ENCODE measurements at places on chromosomes 2 and 18.
A peak's percentile ranks its signal among the peaks of the same experiment; 100 is the strongest.

DNA sequence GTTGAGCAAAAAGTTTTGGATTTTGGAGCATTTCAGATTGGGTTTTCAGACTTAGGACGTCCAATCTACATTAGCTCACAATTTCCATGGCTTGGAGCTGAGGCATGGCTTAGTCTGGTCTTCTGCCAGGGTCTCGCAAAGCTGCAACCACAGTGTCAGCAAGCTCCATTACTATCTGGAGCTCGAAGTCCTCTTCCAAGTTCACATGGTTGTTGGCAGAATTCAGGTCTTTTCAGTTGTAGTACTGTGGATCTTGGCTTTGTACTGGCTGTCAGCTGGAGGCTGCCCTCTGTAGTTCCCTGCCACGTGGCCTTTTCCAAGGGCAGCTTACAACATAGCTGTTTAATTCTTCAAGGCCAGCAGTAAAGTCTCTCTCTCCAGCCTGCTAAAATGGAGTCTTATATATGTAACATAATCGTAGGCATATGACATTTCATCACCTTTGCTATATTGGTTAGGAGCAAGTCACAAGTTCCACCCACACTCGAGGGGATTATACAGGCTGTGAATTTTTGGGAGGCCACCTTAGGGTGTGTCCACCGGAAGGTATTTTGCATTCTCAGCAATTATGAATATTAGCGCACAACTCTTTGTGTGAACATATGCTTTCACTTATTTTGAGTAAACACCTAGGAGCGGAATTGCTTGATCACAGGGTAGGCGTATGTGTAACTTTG lies 41.5 kb upstream of the EPC2 start:
- DNase-seq = no peak

GRCh38 chr2:239359196-239359912 lies 41.5 kb downstream of the HDAC4 start:
- DNase-seq = no peak

- DNase-seq = peak; percentile 35
Measured at GRCh38 chr2:38740851-38741731, 10.1 kb downstream of the SRSF7 start.

- no peak for DNase-seq
Measured at GRCh38 chr2:141109633-141110032, 1021.2 kb downstream of the LRP1B start.

GRCh38 chr2:239378918-239379640 lies 21.7 kb downstream of the HDAC4 start:
- DNase-seq = no peak

DNA sequence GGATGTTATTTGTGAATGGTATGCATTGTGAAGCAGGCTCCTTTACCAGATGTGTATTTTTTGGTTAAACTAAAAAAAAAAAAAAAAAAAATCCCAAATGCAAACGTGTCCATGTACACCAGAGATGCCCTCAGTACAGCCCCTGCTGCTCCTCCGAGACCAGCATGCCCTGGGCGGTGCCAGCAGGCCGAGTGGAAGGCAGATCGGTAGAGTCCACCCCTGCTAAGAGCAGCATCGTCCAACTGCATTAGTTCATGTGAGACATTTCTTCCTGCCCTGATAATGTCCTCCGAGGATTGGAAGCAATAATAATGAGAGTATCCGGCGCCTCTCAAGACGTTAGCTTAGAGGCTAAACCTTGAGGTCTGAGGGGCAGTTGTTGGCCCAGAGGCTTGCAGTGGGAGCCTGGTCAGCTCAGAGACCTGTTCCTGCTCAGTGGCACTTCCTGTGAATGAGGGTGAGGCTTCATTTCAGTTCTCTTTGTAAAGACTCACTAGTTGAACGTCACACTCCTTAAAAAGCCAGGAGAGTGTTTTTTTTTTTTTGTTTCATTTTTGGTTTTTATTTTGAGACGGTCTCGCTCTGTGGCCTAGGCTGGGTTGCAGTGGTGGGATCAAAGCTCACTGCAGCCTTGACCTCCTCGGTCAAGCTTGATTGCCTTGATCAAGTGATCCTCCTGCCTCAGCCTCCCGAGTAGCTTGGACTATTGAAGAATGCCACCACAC lies 5.6 kb downstream of the SLC66A3 start:
- no peak for DNase-seq

DNA sequence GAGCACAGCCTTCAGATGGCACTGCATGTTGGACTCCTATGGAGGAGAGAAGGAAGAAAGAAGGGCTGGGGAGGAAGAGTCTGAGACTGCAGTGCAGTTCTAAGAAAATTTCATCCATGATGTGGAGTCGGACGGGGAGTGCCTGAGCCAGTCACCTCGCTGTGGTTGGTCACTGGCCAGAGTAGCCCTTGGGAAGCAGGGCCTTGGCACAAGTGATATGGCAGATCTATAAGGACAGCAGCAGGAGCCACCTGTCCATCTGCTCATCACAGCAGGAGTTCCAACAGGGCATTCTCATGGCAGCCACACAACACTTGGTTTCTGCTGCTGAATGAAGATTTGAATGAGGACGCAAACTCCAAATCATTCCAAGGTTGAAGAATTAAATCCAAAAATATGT lies 314.8 kb downstream of the CYP26B1 start:
- DNase-seq = no peak

DNA sequence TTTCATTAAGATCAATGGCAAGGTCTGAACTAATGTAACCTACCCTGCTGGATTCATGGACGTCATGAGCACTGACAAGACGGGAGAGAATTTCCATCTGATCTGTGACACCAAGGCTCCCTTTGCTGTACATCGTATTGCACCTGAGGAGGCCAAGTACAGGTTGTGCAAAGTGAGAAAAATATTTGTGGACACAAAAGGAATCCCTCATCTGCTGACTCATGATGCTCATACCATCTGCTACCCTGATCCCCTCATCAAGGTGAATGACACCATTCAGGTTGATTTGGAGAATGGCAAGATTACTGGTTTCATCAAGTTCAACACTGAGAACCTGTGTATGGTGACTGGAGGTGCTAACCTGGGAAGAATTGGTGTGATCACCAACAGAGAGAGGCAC lies 82.3 kb upstream of the NDUFV2 start:
- DNase-seq = no peak

- no peak for DNase-seq
Measured at GRCh38 chr2:210169516-210170195, 1.6 kb downstream of the KANSL1L start.

GRCh38 chr2:178397002-178397605 lies 53.9 kb downstream of the PRKRA start:
- peak; percentile 48 for DNase-seq

- no peak for DNase-seq
Measured at GRCh38 chr2:60297296-60298005, 256.0 kb downstream of the BCL11A start.

DNA sequence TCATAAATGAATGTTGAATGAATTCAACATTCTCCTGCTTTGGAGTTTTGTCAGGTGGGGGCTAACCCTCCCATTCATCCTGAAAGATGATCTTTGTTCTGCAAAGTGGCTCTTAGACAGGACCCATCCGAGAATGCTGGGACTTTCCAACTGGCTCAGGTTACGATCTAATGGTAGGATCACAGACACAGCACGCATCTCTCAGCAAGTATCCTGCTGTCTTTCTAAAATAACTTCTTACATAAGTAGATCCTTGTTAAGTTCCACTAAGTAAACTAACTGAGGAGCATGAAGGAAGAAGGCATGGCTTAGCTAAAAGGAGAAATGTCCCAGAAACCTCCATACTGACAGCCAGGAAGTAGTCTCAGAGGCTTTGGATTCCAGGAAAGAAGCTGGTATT lies 23.7 kb downstream of the CYP27A1 start:
- DNase-seq = no peak

DNA sequence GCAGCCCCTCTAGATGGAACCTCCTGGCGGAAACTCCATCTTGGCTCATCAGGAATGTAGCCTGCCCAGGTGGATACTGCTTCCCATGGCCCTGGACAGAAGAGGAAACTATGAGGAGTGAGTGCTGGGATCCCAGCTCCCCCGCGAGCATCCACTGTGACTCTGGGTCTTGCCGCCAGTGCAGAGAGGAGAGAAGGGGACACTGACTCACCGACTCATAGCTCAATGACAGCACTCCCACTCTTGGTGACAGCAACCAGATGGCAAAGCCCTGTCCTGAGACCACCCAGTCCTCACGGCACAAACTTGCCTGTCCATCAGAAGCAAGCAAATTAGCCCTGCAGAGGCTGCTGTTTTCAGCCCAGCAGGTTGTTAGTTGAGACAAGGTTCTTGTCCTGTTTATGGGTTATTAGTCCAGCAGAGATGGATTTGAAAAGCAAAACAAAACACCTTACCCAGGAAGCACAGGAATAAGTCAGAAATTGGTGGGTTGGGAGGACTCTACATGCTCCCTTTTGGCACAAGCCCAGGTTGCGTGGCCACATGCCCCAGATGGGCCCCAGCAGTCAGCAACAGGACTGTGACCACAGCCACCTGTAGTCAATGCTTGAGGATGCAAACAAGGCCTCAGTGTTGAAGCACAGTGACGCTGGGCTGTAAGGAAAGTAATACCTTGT lies 111.5 kb upstream of the GLI2 start:
- DNase-seq = no peak

DNA sequence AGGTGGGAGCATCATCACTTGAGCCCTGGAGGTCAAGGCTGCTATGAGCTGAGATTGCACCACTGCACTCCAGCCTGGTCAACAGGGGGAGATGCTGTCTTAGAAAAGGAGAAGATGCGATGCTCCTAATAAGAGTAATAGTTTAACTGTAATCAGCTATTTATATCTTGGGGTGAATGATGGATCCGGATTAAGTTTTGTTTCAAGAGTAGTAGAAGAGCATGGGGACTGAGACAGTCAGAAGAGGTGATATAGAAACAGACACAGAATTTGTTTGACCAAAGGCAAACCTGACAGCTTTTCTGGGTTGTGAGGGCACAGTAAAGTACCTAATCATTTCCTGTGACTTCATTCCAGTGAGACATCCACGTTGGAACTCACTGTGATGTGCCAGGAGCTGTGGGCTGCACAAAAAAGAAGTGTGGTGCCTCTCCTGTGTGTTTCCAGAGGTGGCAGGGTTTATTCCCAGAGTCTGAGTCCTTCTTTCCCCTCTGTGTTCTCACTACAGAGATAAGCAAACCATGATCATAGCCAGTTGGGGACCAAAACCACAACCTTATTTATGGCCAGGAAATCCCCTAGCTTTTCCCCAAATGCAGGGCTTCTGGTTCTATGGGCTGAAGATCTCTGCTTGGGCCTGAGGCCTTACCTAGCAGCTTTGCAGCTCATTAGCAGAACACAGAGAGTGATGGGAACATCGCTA lies 113.7 kb downstream of the XRCC5 start:
- no peak for DNase-seq

GRCh38 chr2:149167001-149167780 lies 128.7 kb downstream of the LYPD6B start:
- DNase-seq = no peak

DNA sequence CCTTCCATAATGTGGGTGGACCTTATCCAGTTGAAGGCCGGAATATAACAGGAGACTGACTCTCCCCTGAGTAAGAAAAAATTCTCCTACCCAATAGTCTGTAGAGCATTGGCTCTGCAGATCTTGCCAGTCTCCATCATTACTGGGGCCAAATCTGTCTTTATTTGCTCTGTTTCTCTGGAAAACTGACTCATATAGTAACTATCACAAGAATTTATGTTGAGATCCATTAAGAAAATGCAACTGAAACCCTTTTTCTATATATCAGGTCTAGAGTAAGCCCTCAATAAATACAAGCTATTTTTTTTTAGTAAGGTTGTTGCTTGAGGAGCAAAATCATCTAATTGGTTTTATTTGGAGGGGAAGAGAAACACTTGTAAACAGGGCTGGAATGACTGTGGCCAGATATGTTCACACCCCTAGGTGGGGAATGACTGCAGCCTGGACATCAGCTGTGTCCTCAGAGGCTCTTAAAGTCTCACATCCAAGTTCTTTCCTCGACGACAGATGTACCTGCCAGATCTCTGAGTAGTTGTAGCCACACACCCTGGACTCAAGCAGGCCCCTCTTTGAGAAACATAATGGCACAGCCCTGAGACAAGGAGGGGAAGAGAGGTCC lies 339.7 kb downstream of the TNS1 start:
- DNase-seq = no peak

- no peak for DNase-seq
Measured at GRCh38 chr2:132979339-132980093, 309.5 kb upstream of the LYPD1 start.

GRCh38 chr2:65120990-65121693 lies 8.8 kb downstream of the RAB1A start:
- DNase-seq = no peak

DNA sequence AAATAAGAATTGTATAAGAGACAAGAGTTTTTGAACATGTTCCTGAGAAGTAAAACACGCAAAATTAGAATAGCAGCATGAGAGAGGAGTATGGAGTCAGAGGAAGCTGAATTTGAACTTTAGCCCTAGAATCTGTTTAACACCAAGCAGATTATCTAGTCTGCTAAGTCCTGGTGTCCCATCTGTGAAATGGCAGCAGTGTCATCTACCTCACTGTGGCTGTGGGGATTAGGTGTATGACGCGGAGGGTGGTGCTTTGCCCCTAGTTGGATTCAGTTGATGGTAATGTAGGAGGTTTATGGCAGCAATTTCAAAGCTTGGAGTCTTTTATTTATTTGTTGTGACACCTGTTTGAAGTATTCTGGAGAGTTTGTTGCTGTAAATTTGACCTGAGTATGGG lies 79.2 kb downstream of the ZNF532 start:
- no peak for DNase-seq

- DNase-seq = no peak
Measured at GRCh38 chr2:219483451-219484342, 15.0 kb upstream of the GMPPA start.
